ENCODE measurements at places on chromosomes 2 and 18. TPM values are rescaled to one million over a fixed set of nuclear protein-coding genes. Genes with fewer than 3 reads are reported as not detected.

DNA sequence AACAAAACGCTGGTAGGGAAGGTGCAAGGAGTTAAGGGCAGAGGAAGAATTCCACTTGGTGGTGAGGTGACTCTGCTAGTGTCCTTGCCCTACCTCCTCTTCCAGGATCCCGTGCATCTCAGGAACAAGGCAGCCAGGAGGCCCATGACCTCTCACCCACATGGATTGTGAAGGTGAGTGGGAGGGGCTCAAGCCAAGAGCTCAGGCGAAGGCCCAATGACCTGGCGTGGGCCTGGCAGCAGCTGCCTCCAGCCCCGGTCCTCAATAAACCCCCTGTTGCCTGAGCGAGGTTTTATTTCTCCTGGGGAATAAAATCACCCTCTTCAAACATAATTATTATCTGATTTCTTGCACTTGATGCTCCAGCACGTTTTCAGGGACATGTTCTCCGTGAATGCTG is 28.2 kb downstream of the LAMA1 start:
- no peak for DNase-seq

RGPD3 gene
- total RNA-seq: 0.20 TPM

GRCh38 chr2:43634604-43635306 is 2.3 kb upstream of the PLEKHH2 start:
- DNase-seq: no peak

DNA sequence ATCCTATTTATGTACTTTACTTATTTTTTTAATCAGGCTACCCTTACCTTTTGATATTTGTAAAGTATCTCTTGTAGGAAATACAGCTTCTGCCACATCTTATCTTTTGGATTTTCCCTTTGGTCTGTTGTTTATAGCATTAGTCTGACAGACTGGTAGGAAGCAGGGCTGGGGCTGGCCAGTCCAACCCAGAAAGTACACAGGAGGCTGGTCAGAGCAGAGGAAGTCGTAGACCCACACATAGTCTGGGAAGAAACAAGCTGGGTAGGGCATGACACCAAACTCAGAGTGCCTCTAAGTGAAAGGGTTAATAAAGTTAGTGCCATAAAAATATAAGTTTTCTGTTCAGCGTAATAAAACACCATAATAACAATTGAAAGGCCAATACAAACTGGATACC is 51.7 kb downstream of the BOLA3 start:
- DNase-seq: no peak

RAX gene
- total RNA-seq: not detected

GRCh38 chr2:98685930-98686887 is 44.7 kb downstream of the MGAT4A start:
- no peak for DNase-seq

DNA sequence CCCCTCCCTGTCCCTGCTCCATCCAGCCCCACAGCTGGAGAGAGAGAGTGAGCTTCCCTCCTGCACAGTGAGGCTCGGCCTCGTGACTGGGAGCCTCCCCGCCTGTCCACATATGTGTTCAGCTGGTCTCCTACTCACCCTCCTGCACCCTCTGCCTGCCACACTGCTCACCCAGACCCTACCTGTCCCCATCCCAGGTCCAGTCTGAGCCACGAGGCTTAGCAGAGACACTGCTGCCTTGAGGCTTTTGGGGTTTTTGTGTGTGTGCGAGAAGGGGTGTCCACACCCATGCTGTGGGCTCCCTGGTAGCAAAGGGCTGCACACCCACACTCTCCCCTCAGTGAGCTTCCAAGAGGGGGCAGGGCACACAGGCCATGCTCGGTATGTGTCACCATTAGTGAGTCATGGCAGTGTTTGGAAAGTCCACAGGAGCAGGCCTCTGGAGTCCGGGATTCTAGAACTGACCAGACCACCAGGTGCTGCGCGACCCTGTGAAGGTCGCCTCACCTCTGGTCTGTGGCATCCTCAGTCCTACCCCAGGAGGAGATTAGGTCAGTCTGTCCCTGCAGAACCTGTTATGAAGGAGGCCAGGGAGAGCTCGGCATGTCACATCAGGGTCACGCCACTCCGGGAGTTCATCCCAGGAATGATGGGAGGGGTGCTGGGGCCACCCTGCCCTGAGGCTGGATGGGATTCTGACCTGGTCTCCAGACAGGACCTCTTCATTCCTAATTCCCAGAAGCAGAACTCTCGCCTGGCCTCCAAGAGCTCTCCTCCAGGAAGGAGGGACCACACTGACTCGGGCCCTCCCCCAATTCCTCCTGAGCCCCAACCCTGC is 39.9 kb upstream of the SMAD7 start:
- no peak for DNase-seq

DNA sequence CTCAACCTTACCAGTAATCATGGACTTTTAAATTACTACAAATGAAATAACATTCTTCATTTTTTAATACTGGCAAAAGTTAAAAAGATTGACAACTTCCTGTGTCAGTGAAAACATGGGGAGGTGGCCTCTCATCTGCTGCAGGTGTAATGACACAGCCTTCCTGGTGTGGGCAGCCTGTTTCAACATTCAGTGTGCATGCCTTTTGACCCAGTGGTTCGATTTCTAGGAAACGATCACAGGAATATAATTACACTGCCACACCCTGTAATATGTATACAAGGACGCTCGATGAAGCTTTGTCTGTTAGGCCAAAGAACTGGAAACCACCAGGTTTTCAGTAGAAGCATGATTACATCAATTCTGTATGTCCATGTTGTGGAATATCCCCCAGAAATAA is 68.7 kb downstream of the MTHFD2 start:
- no peak for DNase-seq

GRCh38 chr2:105576440-105577241 is 168.1 kb upstream of the NCK2 start:
- no peak for DNase-seq

- no peak for DNase-seq
Observed at GRCh38 chr2:51218047-51218446, 186.1 kb upstream of the NRXN1 start.

CPS1 gene
- total RNA-seq: 18.0 TPM

ZNF892 gene
- 5.1 TPM for total RNA-seq

- DNase-seq: no peak
Observed at GRCh38 chr2:226694586-226695284, 104.9 kb downstream of the IRS1 start.

ARHGAP28 gene
- total RNA-seq: 4.4 TPM

- no peak for DNase-seq
Observed at GRCh38 chr2:58099096-58099769, 52.6 kb downstream of the VRK2 start.

- DNase-seq: no peak
Observed at GRCh38 chr2:72969706-72970105, 52.4 kb downstream of the EMX1 start.

- no peak for DNase-seq
Observed at GRCh38 chr2:28408764-28409599, 16.3 kb downstream of the FOSL2 start.

DNA sequence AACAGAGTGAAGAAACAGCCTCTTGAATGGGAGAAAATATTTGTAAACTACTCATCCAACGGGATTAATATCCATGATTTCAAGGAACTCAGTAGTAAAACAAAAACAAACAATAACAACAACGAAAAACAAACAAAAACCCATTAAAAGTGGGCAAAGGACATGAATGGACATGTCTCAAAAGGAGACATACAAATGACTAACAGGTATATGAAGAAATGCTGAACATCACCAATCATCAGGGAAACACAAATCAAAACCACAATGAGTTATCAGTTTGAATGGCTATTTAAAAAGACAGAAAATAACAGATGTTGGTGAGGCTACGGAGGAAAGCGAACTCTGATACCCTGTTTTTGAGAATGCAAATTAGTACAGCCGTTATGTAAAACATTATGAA is 224.8 kb upstream of the NRXN1 start:
- no peak for DNase-seq

- no peak for DNase-seq
Observed at GRCh38 chr2:55707751-55708150, 14.1 kb upstream of the PNPT1 start.

SPDYA gene
- 0.79 TPM for total RNA-seq

DNA sequence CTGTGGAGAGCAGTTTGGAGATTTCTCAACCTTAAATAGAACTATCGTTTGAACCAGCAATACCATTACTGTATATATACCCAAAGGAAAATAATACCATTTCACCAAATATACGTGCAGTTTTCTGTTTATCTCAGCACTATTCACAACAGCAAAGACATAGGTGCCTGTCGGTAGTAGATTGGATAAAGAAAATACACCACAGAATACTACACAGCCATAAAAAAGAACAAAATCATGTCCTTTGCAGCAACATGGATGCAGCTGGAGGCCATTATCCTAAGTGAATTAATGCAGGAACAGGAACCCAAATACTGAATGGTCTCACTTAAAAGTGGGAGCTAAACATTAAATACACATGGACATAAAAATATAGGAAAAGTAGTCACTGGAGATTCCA is 81.3 kb downstream of the SMCHD1 start:
- no peak for DNase-seq

Data from pulmonary artery endothelial cell (primary cell).